ENCODE measurements at places on chromosomes 5 and 9.

DNA sequence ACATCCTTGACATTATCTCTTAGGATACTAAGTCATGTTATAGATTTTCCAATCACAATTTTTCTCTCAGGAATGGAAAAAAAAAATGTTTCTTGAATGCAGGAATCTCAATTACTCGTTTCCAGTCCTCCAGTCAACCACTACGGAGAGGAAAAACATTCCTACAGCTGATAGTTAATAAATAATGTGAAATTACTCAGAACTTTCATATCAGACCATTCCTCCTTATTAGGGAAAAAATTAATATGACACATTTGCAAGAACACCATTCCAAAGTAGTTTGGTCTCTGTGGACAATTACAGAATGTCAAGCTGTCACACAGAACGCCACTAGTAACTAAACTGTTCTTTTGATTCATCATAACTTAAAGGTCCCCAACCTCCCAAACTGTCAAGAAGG is 31.5 kb downstream of the MED27 start:
- DNase-seq, result no peak

DNA sequence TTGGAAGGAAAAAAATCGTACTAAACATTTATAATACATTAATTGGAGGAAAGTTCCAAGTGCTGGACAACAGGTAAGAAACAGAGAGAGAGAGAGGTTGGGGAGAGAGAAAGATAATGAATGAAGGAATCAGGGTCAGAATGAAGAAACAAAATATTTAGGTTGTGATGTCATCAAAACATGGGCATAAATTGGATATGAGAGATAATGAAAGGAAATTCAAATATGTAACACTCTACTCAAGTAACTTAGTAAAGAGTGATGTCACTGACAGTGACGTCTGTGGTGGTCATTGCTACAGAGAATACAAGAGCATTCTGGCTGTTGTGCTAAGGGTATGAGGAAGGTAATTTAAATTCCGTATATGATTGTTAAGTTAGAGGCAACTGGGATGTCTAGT is 543.4 kb upstream of the COX7C start:
- DNase-seq, result no peak

DNA sequence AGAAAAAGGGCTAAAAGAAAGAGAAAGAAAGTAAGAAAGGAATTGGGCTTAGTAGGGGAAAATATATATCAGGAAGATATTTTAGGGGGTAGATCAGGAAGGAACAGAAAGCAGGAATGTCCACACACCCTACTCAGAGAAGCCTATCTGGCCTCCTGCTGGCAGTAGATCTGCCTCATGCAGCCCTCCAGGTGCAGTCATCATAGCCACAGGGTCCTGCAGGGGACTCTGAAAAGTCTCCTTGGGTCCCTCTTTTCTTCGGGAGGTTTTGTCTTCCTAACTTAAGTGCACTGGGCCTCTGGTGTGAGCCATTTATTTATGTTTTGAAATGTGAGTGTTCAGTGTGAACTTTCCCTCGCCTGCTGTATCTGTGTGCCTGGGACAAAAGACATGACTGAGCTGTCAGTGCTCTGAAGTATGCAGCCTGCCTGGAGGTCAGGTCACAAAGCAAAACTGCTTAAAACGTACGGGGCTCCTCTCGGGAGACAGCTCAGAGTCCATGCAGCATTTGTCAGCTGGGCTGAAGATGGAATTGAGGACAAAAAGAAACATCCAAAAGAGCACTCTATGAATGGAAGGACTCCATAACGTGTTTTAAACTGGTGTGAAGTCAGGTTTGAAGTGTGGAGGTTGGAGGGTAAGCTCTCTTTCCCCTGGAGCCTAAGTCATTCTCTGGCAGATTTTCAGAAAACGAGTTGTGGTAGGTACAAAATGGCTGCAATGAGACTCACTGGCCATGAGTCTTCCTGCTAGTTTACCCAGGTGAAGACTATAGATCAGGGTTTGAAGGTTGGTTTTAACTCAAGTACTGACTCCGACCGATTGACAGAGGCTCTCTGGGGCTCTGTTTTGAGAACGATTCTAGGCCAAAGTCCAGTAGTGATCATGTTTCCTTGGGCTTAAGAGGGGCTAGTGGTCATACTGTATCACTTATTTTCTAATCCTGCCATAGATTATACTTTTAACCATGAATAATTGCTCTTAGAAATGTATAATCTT is 151.8 kb upstream of the GDNF start:
- DNase-seq, result no peak

DNA sequence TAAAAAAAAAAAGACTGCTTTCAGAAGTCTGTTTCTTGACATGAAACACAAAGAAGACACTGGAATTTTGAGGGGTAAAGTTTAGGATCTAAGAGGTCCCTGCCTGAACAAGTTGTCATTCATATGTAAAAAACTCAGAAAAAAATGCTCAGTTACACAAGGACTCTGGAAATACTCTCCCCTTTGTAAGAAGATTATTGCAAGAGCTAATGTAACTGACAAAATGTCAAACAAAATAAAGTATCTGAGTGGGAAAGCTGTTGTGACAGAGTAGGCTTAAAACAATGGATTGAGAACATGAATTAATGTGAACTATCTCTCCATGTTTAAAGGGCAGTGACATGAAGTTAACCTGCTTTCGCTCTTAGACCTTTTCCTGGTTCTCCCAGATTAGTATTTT is 416.7 kb upstream of the TYRP1 start:
- DNase-seq, result no peak

DNA sequence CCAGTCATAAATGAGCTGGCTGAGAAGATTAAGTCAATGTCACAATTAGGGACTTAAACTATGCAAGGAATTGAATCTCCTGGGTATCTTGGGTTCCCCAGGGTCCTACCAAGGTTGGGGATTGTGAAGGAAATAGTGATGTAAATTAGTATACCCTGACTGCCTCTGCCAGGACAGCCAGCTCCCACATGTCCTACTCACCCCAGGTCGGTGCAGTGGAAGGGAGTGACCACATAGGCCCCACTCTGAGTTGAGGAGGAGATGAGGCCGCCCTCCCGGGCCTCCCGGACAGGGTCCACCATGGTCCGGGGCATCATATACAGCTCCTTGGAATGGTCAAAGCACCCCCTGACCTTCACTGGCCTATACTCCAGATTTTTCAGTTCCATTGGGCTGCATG is 2.7 kb downstream of the SURF1 start:
- DNase-seq, result no peak

DNA sequence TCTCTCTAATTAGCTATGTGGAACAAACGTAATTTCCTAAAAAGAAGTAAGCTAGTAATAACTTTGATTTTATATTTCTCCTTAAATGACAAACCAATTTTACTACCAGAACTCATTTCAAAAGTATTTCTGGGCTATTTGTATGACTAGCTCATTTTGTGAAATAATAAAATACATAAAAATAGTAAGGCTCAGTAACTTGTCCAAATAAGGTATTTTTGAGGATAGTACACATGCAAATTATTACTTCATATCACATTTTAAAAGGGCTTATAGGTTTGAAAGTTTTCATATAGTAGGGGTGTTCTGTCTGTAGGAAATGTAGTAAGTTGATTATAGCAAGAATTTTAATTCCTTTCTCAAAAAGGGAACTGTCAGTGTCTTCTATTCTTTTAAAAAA is 26.5 kb downstream of the C9orf85 start:
- no peak for DNase-seq

DNA sequence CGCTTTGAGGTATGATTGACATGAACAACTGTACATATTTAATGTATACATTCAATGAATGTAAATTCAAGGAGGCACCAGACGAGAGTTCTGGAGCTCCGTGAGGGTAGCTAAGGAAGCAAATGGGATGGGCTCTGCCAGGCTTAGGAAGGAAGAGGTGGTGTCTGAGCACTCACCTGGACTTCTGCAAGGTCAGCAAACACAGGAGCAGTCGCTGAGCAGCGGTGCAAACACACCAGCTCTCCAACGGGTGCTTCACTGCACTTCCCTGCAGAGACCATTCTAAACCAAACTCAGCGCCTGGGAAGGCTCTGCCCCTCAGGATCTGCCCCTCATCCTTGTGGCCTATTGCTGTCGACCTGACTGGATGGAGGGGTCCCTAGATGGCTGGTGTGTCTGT is 101.5 kb downstream of the COL23A1 start:
- DNase-seq, result no peak

- no peak for DNase-seq
Observed at GRCh38 chr9:133822430-133823065, 84.4 kb upstream of the SARDH start.

GRCh38 chr9:127411122-127411521 is 13.1 kb upstream of the ZNF79 start:
- DNase-seq, result no peak

DNA sequence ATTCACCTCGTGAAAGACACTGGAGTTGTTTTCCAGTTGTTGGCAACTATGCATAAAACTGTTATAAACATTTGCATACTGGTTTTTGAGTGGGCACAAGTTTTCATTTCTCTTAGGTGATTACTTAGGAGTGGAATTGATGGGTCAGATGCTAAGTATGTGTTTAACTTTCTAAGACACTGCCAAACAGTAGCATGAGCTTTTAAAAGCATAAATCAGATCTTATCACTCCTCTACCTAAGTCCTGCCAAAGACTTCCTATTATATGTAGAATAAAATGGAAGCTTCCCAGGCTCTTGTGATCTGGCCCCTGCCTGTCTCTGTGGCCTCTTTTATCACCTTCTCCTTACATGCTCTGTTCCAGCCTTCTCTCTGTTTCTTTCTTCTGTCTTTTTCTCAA is 72.6 kb downstream of the SH3RF2 start:
- no peak for DNase-seq

GRCh38 chr5:10923310-10923709 is 162.3 kb upstream of the DAP start:
- DNase-seq, result no peak

DNA sequence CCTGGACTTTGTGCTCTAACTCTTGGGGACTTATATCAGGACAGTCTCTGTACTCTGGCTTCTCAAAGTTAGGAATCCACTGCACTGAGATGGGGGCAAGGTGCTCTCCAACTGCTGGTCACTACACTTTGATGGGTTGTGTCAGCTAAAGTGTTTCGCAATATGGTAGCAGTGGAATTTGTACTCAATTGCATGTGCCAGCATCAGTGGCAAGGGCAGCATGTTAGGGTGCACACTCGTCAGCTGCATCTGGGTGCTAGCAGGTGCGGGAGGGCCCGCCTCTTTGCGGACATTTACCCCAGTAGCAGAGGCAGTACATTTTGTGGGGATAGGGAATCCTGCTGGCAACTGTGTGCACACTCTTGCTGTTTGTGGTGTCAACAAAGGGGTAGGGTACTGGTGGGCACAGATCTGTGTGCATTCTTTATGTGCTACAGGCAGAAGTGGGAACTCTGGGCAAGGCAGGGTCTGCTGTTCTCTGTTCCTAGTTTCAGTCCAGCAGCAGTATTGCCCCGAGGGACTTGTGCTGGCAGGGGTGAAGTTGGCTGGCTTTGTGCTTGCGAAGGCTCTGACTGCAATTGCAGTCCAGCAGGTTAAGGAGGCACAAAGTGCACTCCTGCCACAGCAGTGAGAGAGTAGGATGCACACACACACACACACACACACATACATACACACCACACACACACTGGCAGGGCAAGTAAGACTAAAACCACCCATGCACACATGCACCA is 924.8 kb upstream of the CDH9 start:
- no peak for DNase-seq

GRCh38 chr5:169895926-169896325 is 84.4 kb downstream of the INSYN2B start:
- DNase-seq, result no peak

- no peak for DNase-seq
Observed at GRCh38 chr9:84593352-84593751, 76.2 kb upstream of the NTRK2 start.

GRCh38 chr5:159324986-159325385 is 5.3 kb downstream of the IL12B start:
- no peak for DNase-seq

DNA sequence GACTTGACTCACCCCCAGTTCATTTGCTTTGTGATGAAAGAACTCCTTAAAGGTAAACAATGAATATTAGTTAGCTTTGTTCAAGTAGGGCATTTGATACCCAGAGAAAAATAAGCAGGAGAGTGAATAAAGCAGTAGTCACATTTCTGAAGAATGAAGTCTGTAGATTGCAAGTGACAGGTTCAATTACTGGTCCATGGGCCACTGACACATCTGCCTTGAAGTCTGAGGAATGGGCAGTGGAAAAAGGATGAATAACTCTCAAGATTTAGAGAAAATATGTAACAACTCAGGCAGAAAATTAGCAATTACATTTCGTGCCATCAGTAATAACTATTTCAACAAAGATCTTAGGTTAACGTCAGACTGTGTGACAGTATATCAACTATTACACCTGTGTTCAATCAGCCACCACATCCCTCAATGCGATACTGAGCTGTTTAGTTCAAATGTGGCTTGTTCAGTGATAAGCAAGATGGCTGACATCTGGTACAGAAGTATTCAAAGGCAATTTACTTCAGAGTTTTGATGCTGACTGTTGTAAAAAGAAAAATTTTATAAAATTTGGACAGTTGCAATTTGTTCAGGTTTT is 1890.7 kb upstream of the NUDT12 start:
- no peak for DNase-seq

GRCh38 chr5:34571677-34572041 is 84.5 kb upstream of the RAI14 start:
- DNase-seq, result no peak

DNA sequence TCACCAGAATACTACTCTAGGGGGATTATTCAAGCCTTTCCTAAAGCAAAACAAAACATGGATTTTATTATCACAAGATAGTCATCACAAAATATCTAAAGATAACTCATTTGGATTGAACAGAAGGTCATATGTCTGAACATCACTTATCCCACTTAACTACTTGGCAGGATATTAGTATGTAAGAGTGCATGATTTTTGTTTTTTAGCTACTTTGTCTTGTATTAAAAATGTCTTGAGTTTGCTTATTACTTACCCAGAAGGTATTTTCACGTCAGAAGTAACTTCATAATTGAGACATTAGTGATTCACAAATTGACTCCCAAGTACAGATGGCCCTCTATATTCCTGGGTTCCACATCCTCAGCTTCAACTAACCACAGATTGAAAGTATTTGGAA is 113.8 kb downstream of the TLE4 start:
- no peak for DNase-seq

DNA sequence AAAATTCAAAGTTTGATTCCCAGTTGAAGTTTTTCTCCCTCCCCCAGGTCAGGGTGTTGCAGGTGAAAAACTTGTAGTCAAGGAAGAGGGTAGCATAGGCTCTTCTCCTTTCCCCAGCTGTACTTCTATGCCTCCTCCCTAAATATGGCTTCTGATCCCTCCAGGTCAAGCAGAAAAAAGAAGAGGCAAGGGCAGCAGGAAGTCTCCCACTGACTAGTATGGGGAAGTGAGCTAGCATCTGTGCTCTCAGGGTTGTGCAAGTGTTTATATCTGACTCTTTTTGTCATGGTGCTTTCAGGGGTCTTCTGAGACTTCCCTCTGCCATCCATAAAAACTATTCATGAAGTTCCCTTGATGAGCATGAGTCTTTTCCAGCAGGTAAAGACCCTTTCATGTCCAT is 76.0 kb downstream of the ATPSCKMT start:
- no peak for DNase-seq
